ENCODE measurements at places on chromosomes 7 and 10.
A peak's percentile ranks its signal among the peaks of the same experiment; 100 is the strongest.

GRCh38 chr7:156657681-156658080 lies 17.1 kb downstream of the RNF32 start:
- DNase-seq: no peak

DNA sequence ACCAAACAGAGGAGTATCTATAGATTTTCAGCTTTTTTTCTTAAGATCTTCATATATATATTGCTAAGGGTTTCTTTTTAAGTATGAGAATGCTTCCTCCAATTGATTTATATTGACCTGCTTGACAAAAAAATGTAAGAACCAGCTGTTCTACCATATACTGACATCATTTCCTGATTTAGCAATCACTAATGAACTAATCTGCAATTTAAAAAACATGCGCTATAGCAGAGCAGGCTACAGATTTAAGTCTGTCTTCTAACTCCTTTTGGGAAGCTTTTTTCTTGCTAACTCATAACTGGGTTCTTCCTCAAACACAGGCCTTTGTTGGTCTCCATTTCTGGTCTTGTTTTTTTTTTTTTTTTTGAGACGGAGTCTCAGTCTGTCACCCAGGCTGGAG lies 33.2 kb downstream of the ABCC2 start:
- no peak for DNase-seq

DNA sequence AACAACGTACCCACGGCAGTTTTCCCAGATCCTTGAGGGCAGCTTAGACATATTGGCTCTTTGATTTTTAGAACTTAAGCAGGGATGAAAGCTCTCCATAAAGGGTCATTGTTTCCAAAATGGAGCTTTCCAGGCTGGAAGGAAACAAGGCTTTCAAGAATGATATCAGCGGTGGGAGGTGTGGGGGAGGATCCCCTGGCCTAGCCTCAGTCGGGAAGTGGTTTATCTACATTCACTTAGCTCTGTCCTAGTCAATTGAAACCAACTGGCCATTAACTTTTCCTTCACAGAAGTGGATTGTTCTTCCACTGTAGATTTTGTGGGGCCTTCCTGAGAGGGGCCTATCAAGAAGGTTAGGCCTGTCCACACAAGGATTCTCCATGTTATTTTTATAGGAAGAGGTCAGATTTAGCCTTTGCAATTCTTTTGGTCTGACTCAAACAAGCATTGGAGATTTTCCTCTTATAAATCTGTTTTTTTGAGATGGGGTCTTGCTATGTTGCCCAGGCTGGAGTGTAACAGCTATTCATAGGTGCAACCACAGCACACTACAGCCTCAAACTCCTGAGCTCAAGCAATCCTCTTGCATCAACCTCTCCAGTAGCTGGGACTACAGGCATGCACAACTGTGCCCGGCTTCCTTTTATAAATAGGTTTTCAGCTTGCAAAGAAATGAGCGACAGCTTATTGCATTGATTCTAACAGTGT lies 343.5 kb downstream of the LRMDA start:
- no peak for DNase-seq

DNA sequence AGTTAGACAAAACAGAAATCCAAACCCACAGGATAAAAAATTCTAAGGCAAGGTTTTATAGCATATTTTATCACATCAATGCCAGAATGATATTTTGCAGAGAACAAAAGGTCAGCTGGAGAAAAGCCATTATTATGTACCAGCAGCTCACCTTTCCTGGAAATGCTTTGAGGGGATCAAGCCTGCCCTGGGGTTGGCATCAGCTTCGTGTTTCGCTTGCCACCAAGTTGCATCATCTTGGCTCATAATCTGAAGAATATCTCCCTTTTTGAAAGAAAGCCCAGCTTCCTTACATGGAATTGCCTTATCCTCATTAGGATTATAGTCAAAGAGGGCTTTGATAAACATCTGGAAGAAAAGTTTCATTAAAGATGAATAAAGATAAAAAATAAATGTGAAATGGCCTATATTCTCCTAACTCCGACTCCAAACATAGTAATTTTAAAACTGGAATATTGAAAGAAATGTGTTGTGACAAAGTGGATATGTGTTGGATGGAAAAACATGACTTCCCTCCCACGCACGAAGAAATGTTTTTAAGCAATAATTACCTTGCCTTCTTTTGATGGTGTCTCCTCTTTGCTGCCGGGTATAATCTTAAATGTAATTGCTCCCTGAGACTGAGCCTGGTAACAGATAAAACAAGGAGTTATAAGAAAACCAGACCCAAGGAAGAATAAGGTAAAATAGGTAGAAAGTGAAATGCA lies 121.3 kb upstream of the ODAD2 start:
- DNase-seq: no peak

DNA sequence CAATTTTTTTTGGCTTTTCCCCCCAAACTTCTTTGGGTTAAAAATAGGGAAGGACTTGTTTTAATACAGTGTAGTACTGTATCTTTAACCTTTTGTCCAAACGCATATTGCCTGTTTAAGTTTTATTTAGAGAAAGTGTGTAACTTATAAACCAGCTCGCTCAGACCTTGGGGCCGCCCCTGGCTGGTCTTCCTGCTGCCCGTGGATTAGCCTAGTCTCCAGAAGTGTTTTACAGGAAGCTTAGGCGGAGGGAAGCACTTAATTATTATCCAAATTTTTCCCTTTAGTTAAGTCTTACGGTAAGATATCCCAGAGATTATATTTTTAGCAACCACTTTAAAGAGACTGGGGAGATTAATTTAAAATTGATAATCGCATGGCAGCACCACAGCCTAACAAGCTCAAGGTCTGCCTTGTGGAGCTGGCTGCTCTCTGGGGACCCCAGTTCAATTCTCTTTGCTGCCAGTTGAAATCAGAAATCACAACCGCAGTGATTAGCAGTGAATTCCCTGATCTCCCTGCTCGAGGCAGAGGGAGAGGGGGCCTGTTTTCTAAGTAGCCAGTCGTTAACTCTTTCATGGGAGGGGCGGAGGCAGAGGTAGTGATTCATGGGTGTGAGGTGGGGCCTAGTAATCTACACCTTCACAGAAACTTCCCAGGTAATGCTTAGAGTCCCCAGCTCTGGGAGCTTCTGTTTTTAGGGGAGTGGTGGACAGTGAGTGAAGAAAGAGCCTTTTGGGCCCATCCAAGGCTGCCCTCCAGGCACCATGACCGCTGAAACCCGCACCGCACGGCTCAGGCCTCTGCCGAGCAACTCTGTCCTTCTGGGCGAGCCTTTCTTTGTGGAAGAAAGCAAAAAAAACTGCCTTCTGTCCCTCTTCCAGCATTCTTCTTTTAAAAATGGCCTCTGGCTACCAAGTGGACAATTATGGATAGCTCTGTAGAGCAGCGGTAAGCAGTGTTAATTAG lies 548.7 kb upstream of the GALNT17 start:
- peak; percentile 50 for DNase-seq

- DNase-seq: no peak
Measured at GRCh38 chr7:139692723-139693122, 85.1 kb downstream of the HIPK2 start.

GRCh38 chr7:150685219-150686029 lies at the start of gene GIMAP2:
Gene GIMAP2 (plus strand): TSS chr7:150685706. CDS start chr7:150687060, 1,354 bp downstream.
- no peak for DNase-seq

DNA sequence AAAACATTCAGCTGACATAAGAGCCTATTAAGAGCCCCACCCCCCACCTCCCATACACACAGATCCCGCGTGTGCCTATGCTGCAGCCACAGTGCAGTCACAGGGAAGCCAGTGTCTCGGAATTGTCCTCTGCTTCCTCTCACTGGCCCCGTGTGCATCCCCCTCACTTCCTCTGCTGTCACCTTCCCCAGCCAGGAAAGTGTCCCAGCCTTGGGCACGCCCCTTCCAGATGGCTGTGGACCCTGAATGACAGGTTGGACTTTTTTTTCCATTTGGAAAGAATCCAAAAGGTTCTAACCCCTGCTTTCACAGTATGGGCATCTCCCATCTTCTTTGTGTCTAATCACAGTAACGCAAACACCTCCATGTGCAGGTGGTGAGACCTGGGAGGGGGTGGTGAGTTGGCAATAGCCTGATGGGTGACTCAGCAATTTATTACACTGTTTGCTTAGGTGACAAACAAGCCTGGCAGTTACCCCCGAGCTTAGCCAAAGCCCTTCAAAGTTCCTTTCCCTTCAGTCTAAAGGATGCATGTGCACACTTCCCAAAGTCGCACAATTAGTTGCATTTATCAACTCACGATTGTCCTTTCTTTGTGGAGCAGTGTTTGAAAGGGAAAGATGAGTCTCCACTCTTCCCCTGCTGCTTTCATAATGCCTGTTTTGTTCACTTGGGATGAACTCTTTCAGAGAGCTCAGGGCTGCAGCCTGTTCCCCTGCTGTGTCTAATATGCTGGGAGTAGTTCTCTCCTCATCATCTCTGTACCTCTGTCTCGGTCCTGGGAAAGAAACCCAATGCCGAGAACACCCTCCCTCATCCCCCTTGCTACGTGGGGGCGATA lies 67.5 kb upstream of the EFCAB10 start:
- DNase-seq: no peak

DNA sequence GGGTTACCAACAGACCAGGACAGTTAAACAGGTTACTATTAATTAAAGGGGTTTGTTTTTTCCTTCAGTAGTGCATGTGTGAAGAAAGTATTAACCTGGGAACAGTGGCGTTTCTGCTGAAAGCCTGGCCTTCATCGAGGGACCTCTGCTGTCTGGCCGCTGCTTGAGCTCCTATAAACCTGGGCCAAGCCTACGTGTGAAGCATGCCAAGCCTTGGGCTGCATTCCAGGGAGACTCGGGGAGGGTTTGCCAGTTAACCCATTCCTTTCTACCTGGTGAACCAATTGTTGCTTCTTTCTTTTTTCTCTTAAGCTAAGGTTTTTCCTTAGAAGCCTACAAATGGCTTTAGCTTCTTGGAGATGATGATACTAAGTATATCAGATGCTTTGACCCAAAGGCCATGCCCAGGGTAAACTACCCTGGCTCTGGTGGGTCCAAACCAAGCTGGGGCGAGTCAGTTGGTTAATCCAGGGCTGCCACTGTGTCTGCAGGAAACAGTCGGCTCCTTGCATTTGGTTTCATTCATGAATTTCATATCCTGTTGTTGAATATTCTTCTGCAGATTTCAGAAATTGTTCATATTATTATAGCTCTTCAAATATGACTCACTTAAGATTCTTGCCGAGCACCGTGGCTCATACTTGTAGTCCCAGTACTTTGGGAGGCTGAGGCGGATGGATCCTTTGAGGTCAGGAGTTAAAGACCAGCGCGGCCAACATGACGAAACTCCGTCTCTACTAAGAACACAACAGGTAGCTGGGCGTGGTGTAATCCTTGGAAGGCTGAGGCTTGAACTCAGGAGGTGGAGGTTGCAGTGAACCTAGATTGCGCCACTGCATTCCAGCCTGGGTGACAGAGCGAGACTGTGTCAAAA lies 23.8 kb downstream of the PFKP start:
- no peak for DNase-seq

DNA sequence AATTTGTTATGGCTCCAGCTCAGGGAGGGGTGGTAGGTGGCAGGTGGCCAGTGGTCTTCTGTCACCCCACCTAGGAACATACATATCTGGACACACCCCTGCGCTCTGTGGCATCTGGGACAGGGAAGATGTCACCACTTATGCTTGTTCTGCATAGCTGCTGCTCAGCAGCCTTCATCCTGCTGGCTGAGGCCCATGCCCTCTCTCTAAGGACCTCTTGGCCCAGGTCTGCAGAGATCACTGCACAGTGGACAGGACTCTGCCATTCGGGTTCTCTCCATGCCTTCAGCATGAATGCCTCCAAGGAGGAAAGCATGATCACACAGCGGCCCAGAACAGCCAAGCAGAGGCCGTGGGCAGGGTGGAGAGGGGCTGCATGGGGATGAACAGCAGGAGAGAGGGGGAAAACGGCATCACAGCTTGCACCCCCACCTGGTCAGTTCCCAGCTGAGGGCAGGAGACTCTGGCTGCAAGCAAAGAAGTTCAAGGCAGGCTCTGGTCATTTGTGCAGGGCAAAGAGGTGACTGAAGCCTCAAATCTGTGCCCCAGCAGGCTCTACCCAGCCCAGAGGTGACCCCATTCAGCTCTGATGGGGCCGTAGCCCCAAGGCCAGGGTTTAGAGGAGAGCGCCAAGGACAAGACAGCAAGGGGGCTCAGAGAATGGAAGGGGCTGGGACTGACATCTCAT lies 47.8 kb upstream of the GDF10 start:
- no peak for DNase-seq

GRCh38 chr10:13335881-13336280 lies 12.2 kb downstream of the SEPHS1 start:
- no peak for DNase-seq

DNA sequence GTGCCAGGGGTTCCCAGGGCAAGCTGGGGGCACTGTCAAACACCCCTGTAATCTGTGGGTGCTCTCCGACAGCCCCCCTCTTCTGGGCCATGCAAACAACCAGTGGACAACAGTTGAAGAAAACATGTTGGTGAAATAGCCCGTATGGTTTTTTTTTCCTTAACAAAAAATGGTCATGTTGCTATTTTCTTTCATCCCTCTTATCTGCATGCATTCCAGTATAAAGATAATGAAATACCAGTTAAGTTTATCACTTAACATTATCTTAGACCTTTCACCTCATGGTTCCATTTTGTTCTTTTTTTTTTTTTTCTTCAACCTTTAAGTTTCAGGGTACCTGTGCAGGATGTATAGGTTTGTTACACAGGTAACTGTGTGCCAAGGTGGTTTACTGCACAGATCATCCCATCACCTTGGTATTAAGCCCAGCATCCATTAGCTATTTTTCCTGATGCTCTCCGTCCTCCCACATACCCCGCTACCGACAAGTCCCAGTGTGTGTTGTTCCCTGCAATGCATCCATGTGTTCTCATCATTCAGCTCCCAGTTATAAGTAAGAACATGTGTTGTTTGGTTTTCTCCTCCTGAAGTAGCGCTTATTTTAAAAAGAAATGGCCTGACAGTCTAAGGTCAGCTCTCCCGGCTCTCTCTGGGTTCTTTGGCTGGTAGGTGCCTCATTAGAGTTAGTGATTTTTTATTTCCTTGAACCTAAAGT lies 110.1 kb downstream of the NRP1 start:
- no peak for DNase-seq

DNA sequence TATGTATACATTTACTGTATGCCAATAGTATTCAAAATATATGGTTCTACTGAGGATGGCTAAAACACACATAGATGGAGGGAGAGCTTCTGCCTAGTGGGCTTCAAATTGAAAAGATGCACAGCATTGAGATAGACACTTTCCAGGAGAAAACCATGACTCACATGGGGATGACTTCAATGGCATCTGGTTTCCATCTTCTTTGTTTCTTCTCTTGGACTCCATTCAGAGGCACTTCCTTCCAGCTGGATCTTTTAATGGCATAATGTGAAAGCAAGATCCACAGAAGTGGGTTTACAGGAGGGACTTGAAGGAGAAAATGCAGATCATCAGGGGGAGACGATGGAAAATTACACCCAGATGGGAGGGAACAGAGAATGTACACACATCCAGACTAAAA lies 84.9 kb downstream of the ZNF365 start:
- no peak for DNase-seq
